ENCODE measurements at places on chromosomes 4 and X.

GRCh38 chr4:39812500-39812899 lies 114.6 kb downstream of the UBE2K start:
- DNase-seq: no peak

DNA sequence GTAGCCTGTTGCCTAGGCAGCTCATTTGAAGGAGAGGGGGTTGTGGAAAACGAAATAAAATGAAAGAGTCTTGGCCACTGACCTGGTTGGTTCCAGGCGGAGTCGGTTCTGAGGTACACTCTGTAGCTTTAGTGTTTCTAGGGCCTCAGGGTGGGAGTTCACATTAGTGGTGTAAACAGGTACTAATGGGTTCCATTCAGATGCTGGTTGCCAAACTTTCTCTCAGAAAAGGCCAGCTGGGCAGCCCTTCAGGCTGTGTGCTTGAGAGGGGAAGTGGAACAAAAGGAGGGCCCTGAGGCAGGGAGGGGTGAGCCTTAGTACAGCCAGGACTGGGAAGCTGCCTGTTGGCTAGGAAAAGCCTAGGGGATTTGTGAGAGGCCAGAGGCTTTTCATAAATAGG lies 24.8 kb downstream of the NHSL2 start:
- DNase-seq: no peak

GRCh38 chr4:601612-602558 lies 23.5 kb upstream of the PDE6B start:
- DNase-seq: no peak

DNA sequence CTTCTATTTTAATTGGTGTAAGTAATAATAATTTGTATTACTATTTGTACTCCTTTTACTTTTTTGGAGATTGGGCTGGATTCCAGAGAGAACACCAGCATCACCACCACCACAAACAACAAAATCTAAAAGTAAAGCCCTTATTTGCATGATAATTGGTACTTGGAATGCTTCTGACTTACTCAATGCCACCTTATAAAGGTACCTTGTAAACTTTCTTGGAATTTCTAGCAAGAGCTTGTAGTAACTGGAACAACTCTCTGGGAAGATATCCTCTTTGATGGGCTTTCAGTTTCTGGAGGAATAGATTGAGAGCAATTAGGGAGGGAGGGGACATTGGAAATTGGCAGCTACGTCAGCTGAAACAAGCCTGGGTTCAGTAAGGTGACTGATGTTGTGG lies 20.2 kb upstream of the PITX2 start:
- DNase-seq: no peak

DNA sequence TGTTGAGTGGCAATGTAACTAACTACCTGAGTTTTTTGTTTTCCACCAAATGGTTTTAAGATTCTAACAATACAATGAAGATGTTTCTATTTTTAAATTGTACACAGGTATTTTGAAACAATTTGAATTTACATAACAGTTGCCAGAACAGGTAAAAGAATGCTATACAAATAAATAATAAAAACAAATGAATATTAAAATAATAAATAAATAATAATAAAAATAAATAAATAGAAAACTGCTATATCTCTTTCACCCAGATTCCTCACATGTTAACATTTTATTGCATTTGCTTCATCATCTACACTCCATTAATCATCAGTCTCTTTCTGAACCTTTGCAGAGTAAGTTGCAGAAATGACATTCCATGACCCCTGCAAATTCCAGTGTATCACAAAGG lies 32.3 kb upstream of the DSPP start:
- DNase-seq: no peak

DNA sequence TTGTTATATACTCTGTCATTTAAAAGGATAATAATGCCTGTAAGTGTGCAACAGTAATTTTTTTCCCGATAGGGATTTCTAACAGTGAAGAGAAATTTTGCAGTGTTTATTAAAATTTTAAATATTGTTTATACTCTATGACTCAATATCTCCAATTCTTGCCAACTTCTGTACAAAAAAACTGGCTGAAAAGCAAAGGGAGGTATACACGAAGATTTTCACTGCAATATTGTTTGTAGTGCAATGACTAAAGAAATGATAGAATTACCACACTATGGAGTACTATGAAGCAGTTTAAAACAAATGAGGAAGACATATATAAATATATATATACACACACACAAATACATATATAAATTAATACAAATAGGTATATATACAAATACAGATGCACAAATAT lies 187.9 kb upstream of the IL15 start:
- no peak for DNase-seq

DNA sequence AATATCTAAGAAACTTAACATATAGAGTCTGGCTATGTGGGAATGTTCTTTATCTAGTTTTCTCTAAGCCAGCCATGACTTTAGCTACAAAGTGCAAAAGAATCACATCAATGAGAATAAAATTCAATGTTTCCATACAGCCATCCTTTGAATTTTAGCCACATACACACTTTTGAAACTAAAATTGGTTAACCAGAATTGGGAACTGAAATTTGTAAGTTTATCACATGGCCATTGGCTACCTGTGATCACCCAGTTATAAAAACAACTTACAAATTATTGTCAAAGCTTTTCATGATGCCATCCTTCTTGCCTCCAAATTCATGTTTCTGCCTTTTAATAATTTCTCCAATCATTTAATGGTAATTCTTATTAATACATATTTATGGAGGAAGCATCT lies 49.9 kb downstream of the PAK3 start:
- DNase-seq: no peak

- no peak for DNase-seq
These were observed 27.0 kb downstream of the DCTD start for GRCh38 chr4:182890202-182890601.

DNA sequence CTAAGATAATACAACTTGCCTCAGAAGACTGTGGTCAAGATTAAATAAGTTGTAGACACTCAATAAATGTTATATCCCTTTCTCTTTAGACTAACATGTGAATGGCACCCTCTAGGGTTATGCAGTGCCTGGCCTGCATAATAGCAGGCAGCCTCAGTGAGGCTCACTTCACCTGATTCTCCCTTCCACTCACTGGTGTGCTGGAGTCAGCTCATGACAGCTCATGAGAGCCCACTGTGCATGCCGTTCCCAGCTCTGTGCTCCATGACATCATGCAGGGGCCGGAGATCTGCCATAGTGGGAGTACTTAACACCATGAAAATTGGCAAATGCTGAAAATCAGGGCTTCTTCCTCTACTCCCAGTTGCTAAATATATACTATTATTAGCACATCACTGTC lies 64.5 kb downstream of the TEC start:
- DNase-seq: no peak

DNA sequence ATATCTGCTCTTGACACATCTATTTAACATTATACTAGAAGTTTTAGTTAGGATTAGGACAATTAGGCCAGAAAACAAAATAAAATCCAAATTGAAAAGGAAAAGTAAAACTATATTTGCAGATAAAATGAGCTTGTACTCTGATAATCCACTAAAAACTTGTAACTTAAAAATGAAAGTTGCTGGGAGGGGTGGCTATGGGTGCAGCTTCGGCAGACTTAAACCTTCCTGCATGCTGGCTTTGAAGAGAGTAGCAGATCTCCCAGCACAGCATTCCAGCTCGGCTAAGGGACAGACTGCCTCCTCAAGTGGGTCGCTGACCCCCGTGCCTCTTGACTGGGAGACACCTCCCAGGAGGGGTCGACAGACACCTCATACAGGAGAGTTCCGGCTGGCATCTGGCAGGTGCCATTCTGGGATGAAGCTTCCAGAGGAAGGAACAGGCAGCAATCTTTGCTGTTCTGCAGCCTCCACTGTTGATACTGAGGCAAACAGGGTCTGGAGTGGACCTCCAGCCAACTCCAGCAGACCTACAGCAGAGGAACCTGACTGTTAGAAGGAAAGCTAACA lies 2379.9 kb downstream of the ARAP2 start:
- DNase-seq: no peak

DNA sequence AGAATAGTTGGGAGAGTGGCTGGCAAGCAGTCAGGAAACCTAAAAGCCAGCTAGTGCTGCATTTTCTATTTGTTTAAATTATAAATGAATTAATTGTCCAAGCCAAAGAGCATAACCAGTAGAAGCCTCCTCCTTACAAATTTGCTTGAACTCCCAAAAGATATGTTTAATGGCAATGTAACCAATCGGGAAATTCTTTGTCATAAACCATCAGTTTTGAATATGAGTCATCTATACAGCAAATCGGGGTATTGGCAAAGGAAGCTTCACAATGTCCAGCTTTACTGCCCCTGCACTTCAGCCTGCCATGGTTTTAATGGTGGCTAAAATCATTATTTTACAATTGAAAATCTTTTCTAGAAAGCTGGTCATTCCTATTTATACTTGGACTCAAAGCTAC lies 216.6 kb downstream of the SHROOM3 start:
- no peak for DNase-seq

DNA sequence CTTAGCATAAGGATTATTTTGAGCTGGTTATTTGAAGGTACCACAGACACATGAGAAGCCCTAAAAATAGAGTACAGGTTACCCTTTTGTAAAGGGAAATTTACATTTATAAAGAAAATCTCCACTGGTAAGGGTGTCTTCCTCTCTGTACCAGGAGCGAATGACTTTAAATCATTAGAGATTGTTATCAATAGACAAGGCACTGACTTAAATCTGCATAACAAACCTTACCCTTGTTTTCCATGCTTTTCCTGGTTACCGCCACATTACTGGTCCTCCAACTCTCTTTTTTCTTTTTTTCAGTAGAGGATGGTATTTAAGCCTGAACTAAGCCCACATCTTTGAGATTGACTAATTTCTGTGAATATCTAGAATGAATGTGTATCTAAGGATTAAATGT lies 129.8 kb downstream of the SLC7A11 start:
- no peak for DNase-seq

- DNase-seq: peak; percentile 73
These were observed 14.1 kb upstream of the MGST2 start for GRCh38 chr4:139651282-139652194.
